ENCODE measurements at places on chromosomes 2 and 18. TPM values are rescaled to one million over a fixed set of nuclear protein-coding genes. Genes with fewer than 3 reads are reported as not detected.
A peak's percentile ranks its signal among the peaks of the same experiment; 100 is the strongest.

The RAMP1 gene
- total RNA-seq, result 0.32 TPM

DNA sequence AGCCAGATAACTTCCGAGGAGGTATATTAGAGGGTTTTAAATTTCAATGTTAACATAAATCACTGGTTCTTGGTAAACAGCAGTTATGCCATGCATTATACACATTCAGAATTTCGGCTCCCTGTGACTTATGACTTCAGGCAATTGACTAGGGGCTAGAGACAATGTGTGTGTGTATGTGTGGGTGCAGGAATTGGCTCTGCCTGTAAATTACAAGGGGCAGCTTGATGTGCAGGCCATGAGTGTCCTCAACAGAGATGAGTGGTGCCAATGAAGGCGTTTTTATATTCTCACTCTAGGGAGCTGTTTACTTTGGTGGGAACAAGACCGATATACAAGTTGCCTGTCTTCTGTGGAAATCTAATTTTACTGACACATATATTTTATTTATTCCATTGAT lies 161.6 kb downstream of the CSRNP3 start:
- DNase-seq, result no peak

The TUBB8B gene
- not detected for total RNA-seq

The CFC1 gene
- total RNA-seq, result not detected

- no peak for DNase-seq
Observed at GRCh38 chr2:177466337-177467195, 74.0 kb downstream of the AGPS start.

The POTEJ gene
- total RNA-seq, result not detected

GRCh38 chr2:134780972-134781371 lies 57.4 kb upstream of the ACMSD start:
- no peak for DNase-seq

- DNase-seq, result no peak
Observed at GRCh38 chr2:56170504-56170903, 13.3 kb upstream of the CCDC85A start.

DNA sequence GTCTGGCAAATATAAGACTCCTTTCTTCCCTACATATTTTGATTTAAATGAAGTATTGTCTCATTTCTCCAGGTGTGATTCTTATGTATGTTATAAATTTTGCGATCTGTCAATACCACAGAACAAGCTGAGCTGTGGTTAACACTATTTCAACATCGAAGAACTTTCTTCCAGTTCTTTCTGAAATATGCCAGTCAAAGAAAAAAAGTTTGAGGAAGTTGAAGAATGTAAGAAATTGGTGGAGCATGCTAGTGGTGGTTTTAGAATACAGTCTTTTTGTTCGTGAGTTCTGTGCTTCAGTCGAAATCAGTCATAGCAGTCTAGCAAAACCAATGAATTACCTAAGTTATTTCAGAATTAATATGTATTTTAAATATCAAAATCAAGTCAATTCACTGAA lies 8.6 kb upstream of the COBLL1 start:
- no peak for DNase-seq

The OSBPL1A gene
- total RNA-seq, result 2.9 TPM

GRCh38 chr2:230691005-230691647 lies 21.5 kb upstream of the CAB39 start:
- no peak for DNase-seq

GRCh38 chr2:238774071-238774470 lies 73.8 kb upstream of the TWIST2 start:
- DNase-seq, result no peak

The CAVIN2 gene
- not detected for total RNA-seq

DNA sequence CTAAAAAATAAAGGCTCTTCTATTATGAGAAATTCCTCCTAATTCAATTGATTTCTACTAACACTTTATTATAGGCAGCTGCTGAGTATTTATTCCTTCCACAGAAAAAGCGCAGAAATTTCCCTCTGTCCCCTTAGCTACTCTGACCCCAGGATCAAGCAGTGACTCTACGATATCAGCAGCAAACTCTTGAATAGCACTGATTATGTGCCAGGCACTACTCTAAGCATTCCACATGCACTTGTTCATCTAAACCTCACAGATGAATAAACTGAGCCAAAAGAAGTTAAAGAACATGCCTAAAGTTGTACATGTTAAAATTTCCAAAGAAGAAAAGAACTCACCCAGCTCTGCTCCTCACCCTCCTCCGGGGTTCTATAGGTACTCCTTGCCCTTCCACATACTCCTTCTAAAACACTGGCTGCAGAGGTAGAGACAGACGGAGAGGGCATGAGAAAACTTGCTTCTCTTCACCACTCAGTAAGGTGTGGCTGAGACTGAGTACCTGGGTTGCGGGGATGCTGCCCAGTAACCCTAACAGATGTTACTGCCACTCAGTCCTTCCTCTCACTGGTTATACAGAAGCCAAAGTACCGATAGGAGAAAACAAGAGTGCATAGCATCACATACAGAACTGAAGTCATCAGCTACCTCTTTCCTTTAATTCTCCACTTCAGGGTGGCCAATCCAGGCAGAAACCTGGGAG lies 9.9 kb downstream of the C1D start:
- no peak for DNase-seq

DNA sequence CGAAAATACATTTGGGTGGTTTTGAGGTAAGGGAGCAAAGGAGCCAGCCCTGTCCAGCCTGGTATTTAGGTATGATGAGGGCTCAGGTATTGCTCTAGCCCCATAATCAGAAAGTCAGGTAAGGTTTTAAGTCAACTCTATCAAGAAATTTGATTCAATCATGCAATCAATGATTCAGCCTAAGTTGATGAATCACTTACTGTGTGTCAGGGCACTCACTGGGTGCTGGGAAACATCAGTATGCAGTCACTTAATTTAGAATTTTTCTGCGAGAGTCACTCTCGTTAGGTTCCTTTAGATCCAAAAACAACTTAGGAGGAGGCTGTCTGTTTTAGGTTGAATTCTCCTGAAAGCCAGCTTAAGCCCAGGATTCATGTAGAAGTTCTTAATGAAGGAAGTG lies 17.7 kb upstream of the SERPINB2 start:
- no peak for DNase-seq

DNA sequence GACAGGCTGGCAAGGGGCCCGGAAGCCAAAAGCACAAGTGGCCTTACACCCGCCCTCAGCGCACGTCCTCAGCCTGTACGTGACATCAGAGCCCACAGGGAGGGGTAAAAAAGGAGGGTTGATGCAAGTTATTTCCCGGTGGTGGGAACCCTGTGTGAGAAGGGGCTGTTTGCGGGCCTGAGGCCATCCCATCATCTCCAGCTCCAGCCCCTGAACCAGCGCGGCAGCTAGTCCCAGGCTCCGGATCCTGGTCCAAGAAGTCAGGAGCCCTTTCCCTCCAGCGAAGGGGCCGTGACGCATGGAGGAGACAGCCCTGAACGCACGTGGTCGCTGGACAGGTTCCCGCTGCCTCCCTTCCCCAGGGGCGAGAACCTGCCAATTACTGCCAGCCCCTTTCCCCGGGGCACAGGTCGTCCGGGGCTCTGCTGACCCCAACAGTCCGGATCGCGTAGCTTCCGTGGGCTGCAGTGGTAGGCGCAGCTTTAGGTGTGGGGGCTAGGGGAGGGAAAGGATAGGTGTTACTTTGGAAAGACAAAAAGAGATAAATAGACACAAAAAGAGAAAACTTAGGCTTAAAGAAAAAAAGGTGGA lies 1.3 kb upstream of the LRP2 start:
- DNase-seq, result peak; percentile 80

GRCh38 chr2:122210898-122211856 lies 455.7 kb downstream of the TSN start:
- no peak for DNase-seq

The VIT gene
- total RNA-seq, result not detected

- no peak for DNase-seq
Observed at GRCh38 chr2:181991171-181991885, 5.7 kb downstream of the PPP1R1C start.

DNA sequence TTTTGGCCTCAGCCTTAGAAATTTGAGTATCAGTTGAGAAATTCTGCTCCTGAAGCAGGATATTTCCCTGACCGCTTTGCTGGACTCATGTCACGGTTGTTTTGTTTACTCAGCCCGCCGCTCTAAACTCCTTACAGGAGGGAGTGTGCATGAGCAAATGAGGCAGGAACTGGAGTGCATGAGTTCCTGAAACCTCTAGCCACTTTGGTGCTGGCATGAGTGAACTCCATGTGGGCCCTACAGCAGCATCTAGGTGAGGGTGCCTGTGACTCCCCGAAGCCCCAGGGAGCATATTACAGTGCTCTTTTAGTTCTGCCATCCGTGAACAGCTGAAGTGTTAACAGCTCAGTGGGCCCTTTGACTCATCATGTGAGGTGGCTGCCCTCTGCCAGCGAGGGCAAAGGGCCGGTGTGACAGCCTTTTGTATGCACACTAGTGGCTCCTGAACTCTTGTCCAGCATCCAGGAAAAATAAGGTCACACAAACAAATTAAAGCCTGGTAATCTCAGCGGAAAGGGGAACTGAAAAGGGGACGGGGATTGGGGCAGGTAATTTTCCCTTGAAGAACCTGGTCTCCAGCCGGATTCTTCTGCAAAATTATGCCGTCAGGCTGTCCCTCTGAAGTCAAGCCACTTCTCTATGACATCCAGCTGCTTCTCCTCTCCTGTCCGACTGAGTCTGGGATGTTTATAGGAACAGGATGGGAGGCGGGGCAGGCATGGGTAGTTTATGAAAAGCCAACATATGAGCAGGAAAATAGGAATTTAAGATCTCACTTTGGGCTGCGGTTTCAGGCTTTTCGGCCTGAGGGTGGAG lies 1668.7 kb downstream of the SUCLG1 start:
- DNase-seq, result no peak

DNA sequence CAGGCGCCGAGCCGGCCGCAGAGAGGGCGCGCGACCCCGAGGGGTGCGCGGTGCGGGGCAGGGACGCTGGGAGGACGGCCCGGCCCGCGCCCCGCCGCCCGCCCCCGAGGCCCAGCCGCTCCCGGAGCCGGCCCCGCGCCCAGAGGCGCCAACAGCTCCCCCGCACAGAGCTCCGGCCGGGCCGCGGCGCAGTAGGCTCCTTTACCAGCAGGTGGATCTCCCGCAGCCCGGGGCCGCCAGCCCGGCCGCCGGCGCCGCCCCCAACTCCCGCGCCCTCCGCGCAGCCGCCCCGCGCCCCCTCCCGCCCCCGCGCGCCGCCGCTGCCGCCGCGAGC lies 258 bp downstream of the MGAT4A start:
- DNase-seq, result peak; percentile 81

- DNase-seq, result no peak
Observed at GRCh38 chr2:144048631-144049060, 471.3 kb downstream of the ZEB2 start.

DNA sequence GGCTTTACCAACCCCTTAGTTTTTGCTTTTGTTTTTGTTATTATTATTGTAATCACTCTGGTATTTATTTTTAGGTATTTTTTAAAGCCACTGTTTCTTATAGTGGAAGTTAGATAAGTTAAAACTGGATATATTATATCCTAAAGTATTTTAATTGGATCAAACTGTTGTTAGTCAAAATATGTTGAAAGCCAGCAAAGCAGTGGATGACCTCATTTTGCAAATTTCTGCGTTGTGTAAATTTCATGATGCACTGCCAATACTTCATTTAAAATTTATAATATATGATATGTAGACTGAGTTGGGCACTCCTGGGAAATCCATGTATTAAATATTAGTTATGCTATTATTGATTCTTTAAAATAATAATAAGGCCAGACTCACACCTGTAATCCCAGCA lies 661.7 kb upstream of the NRXN1 start:
- no peak for DNase-seq

The SEPTIN10 gene
- total RNA-seq, result 6.3 TPM

The BOLL gene
- total RNA-seq, result not detected

GRCh38 chr2:127676906-127677305 lies 1.6 kb upstream of the LIMS2 start:
- DNase-seq, result no peak

The AQP12B gene
- not detected for total RNA-seq

DNA sequence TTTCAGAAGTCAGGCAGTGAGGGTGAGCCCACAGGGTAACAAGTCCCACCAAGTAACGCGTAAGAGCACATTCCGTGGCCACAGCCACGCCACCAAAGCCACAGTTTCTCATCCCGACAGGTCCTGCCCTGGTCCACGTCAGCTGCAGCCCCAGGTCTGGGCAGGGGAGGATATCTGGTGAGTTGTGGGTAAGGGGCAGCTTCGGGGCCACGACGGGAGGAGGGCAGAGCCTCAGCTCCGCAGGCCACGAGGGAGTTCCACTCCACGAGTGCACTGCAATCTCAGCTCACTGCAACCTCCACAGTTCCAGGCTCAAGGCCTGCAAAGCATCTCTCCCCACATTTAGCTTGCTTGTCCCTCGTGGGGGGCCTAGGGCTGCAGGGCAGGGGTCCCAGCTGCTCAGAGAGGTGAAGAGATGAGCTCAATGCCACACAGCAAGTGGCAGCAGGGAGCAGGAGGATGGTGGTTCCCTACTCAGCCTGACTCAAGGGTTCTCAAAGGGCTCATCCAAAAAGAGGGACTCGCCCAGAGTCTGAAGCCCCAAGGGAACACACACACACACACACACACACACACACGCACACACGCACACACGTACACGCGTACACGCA lies 12.5 kb downstream of the SNORC start:
- DNase-seq, result no peak

DNA sequence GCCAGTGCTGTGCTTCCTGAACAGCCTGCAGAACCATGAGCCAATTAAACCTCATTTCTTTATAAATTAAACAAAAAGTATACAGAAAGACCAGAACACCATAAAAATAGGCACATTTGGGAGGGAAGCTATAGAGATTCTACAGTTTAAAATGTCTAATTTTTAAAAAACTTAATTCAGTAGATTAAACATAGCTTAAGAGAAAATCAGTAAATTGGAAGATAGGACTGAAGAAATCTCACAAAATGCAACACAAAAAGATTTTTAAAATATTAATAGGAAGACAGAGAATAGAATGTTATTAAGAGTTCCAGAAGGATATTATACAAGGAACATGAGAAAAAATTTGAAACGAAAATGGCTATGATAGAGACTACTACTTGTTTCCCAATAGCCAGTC lies 90.5 kb upstream of the SPTBN1 start:
- no peak for DNase-seq

The FOXI3 gene
- not detected for total RNA-seq

The ERFE gene
- total RNA-seq, result 0.07 TPM

- no peak for DNase-seq
Observed at GRCh38 chr2:47513981-47514520, 111.1 kb downstream of the MSH2 start.

DNA sequence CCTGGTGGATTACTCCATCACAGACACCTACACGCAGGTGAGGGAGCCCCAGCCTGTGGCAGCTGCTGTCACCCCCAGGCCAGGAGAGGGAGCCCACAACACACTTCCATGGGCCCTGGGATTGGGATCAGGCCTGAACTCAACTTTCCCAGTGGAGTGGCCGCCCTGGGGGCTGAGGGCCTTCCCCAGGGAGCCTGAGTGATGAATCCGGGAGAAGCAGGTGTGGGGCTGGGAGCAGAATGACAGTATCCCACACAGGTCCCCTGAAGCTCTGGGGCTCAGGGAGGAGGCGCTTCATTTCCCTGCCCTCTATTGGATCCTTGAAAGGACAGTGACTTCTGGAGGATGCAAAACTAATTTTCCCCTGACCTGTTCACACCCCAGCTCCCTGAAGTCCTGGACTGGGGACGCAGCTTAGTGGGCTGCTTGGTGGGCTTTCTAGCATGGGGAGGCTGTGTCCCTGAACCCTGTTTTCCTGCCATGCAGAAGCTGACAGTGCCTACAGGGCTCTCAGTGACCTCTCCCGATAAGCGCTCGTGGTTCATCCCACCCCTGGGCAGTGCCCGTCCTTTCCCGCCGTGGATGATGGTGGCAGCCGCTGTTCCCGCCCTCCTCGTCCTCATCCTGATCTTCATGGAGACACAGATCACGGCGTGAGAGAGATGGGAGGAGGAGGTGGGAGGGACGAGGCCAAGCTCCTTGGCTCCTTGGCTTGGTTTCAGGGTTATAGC lies 11.0 kb downstream of the SLC4A3 start:
- no peak for DNase-seq

GRCh38 chr2:150478200-150478974 lies 9.1 kb downstream of the RND3 start:
- no peak for DNase-seq

Data from activated CD4-positive, alpha-beta T cell treated with anti-CD3 and anti-CD28 coated beads for 36 hours (primary cell).